ENCODE measurements at places on chromosomes 2 and 18.

DNA sequence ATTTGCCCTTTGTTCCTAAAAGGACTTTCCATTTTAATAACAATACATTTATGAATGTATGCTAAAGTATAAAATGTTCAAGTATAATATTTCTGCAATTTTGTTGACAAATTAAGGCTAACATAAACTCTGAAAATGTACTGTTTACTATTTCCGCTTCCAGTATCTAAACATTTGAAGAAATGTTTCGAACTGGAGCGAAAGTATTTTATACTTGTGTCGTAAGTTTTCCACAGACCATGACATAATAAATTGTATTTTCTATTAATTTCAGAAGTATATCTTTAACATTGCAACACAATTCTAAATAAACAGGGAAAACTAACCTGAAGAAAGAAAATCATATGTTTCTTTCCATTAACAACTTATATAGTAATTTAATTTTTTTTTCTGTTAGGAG lies 146.3 kb downstream of the CALCRL start:
- DNase-seq = no peak

DNA sequence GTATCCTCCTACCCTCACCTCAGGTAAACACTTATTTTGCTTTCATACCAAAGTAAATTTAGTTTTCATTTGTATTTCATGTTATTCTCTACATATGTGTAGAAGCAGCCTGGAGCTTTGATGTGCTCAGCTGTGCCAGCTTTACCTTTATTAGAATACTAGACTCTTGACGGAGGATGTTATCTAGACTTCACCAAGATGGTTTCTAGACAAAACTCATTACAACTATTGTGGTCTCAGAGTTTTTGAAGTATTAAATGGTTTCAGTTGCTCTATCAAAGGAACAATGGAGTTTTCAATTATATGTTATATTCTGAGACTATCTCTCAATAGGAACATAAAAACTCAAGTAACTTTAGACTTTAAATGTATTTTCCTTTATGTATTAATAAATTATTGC lies 5.0 kb upstream of the IL18RAP start:
- DNase-seq = no peak

DNA sequence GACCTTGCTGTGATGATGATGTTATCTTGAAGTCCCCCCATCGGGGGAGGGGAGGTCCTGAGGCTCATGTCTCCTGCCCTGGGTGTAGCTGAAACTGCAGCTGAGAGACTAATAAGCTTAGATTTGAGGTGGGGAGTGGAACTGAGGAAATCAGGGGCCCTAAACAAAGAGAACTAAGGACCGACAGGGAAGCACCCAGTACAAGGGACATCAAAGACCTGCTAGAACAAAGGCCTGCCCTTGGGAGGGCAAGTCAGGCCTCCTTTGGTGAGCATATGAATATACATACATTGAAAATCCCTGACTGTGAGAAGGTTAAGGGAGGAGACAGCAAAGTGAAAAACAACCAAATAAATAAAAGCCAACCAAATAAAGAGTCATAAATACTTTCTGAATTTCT lies 1132.5 kb upstream of the CELF4 start:
- no peak for DNase-seq

DNA sequence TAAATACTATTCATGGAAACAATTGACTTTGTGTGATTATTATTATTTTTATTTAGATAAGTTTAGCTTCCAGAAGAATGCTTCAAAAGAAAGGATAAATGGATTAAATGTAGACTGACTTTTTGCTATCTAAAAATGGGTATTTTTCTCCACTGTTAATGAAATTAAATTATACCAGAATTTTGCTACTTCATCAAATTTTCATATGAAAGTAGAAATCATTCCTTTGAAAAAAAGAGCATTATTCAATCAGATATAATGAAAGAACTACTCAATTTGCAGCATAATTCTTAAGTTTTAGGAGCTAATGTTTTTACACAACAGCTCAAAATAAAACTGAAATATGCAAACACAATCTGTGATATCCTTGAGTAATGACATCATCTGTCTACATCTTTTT lies 1424.6 kb downstream of the DPP10 start:
- no peak for DNase-seq

GRCh38 chr2:232538671-232539070 lies 821 bp upstream of the CHRNG start:
- no peak for DNase-seq

- no peak for DNase-seq
These were observed 316.9 kb downstream of the OSR1 start for GRCh38 chr2:19041434-19042041.

- no peak for DNase-seq
These were observed 190.1 kb downstream of the RAD51AP2 start for GRCh38 chr2:17328161-17328560.

GRCh38 chr18:3554811-3555427 lies 104.9 kb downstream of the TGIF1 start:
- DNase-seq = no peak

GRCh38 chr18:33826151-33826550 lies 248.1 kb downstream of the ASXL3 start:
- no peak for DNase-seq

GRCh38 chr2:216776066-216776850 lies 80.9 kb upstream of the IGFBP5 start:
- no peak for DNase-seq

DNA sequence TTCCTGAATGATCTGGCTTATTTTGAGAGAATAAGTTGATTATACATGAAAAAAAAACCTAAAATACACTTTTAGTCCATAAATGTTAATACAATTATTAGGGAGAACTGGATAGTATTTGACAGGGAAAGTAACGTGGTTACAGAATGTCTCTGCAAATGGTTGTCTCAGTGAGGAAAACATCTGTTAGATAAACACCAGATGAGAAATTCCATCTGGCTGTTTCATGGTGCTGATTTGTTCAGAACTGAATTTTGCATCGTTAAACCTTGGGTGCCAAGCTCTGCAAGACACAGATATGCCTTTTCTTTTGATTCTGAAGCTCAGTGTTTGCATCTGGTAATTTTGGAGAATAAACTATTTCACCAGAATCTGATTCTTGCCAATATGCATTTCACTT lies 90.4 kb downstream of the SCN3A start:
- DNase-seq = peak; percentile 4

- DNase-seq = no peak
These were observed 144.8 kb upstream of the GLI2 start for GRCh38 chr2:120590841-120591240.

GRCh38 chr2:165436559-165436958 lies 32.9 kb upstream of the CSRNP3 start:
- no peak for DNase-seq

DNA sequence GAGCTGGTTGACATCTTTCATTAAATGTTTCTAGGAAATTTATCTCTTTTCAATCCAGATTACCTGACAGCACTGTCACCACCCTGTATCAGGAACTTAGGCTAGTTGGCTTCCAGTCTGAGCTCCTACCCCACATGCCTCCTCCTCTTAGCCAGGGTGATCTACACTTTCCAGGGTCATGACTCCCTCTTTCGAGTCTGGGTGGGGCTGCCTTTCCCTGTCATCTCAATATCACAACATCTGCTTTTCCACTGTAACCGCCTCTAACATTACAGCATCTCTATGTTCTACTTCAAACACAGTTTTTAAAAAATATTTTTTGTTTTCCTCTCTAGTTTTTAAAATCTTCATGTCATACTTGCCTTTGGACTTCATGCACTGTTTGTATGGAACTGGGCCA lies 129.2 kb downstream of the RBMS1 start:
- DNase-seq = no peak

DNA sequence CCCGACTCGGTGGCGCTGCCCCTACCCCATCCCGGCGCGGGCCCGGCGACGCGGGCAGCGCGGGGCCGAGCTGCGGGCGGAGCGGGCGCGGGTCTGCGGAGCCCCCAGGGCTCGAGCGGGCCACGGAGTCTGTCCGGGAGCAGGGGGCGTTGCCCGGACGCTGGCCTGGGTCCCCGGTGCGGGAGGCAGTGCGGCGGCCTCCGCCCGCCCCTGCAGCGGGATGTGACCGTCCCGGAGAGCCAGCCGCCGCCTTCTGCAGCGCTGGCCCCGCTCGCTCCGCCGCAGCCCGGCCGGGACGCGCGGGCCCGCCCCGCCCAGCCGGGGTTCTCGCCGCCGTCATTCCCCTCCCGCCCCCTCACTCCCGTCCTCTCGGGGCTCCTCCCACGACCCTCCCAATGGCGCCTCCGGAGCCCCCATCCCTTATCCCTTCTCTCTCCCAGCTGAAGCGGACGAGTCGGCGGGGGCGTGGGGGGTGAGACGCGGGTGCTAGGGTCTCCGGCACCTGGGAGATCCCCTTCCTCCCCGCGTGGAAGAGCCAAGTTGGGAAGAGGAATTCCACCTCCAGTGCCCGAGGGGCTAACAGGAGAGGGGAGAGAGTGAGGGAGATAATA lies at the start of gene FNDC4:
FNDC4 (minus strand) TSS at position 257 of the 611 bp plus-strand sequence. CDS start 521 bp downstream, outside the sequence.
- peak; percentile 23 for DNase-seq

- peak; percentile 99 for DNase-seq
These were observed 881 bp upstream of the FAM161A start for GRCh38 chr2:61854564-61855317.

DNA sequence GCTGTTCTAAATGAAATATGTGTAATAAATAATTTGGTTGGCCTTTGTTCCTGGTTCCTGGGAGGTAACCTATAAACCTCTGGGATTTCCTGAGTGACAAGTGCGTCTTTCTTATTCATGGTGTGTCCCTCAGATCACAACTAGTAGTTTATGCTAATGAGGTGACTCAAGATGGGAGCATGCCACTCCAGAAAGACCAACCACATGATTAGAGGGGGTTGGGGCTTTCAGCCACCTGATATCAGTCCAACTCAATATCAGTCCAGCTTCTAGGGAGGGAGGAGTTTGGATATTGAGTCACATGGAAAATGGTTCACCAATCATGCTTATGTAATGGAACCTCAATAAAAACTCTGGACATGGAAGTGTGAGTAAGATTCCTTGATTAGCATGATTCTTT lies 96.6 kb downstream of the QPCT start:
- DNase-seq = no peak

DNA sequence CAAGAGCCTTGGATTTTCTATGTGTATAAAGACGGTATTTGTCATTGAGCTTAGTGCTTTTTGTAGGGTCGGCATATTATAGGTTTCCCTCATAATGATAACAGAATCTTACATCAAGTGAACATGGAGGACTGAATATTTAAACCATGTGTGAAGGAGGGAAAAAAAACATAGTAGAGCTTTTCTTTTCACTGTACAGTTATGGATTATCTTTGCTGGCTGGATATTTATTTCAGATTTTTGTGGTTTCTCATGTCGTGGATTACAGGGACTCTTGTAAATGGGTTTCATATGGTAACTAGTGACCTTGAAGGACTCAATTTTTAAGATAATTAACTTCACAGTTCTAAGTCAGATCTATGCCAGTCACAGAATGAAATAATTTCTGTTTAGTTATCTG lies 330.2 kb upstream of the NRP2 start:
- DNase-seq = no peak

DNA sequence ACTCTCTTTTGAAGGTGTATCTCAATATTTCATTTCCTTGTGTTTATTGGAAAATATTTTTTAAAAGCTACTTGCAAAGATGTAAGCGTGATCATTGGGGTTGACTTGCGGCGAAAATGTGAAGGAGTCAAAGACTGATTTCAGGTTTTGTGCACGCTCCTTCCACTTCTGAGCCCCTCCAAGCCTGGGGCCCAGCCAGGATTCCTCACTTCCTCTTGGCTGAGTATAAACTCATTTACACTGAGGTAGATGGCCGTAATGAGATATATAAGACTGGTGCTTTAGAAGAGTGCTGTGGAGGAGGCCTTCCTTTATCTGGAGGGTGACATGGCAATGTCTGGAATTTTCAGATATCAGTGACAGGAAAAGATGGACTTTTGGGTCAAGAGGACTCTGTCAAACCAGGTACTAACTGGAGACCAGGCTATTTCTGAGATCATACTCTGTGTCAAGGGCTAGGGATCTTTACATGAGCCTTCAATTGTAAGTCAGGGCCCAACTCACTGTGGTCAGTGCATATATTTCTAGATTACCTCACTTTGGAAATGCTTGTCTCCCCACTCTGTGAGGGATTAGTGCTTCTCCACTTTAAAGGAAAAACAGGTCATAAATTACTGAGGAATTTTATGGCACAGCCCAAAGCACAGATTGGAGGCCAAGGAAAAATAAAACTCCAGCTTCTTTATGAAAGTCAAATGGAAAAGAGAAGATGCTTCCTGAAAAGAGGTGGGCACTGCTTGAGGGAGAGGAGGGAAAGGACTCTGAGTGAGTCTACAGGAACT lies 22.8 kb downstream of the PRKCE start:
- no peak for DNase-seq

DNA sequence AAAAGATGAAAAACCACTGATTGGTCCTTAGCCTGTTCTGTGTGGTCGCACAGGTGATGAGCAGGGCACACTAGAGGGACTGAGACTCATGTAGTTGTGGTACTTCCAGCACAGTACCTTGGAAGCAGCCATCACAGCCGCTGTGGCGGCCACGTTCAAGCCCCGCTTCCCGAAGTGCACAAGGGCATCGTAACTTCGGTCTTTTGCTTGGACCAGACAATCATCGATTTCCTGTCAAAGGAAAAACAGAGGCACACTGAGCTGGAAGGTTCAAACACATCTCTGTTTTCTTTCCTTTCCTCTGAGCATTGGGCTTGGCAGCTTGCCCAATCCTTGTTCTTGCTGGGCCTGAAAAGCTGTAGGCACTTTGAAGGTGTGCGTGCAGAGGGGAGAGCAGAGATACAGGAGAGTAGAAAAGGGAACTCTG lies 52.6 kb downstream of the MRPL35 start:
- no peak for DNase-seq

GRCh38 chr2:70935468-70936164 lies at the start of gene ATP6V1B1:
TSS of gene ATP6V1B1 (plus strand) at chr2:70935900. CDS start at chr2:70935955, 55 bp downstream.
- no peak for DNase-seq

DNA sequence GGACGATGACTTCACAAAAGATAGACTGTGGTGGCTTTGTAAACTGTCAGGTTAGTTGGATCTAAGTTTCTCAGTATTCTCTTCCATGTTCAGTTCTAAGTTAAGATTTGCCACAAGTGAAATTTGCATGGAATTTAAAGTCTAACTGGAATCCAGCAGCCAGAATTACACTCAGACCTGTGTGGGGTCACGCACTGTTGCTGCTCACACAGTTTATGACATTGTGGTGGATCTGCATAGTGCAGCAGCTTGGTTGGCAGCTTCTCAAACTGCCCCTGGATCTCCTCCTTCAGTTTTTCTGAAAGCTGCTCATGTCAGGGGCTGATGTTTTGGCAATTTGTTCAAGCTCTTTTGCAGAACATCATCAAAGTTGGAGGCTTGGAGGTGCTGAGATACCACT lies 228.1 kb upstream of the KCNJ3 start:
- no peak for DNase-seq

- peak; percentile 53 for DNase-seq
These were observed 41.1 kb downstream of the IWS1 start for GRCh38 chr2:127485051-127485693.

GRCh38 chr2:24825883-24826772 lies 32.9 kb downstream of the CENPO start:
- no peak for DNase-seq

Data from hematopoietic multipotent progenitor cell treated with erythropoietin and hydrocortisone succinate and interleukin-3 and kit ligand, for 4 days (in vitro differentiated cells).